ENCODE measurements at places on chromosomes 2 and 18.

- no peak for DNase-seq
These were observed 374.4 kb upstream of the SALL3 start for GRCh38 chr18:78605255-78605654.

GRCh38 chr18:58183226-58183625 lies 139.2 kb downstream of the NEDD4L start:
- no peak for DNase-seq

- DNase-seq: no peak
These were observed 37.8 kb downstream of the VIT start for GRCh38 chr2:36734304-36734703.

- no peak for DNase-seq
These were observed 84.7 kb downstream of the GATA6 start for GRCh38 chr18:22254088-22254487.

DNA sequence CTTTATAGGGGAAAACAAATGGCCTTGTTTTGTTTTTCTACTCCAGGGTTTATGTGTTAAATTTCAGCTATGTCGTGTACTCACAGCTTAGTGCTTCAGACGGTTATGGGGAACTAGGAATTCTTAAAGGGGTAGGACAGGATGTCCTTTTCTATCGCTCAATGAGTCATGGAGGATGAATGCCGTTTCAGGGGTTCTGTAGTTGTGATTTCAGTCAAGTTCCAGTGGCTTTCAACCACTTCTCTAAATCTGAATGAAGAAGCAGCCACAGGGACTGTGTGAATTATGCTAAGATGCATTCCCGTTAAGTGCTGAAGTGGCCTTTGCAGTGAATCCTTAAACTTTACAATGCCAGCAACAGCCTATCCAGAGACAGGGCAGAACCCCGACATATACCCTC lies 1231.7 kb upstream of the ZEB2 start:
- DNase-seq: peak; percentile 78

- no peak for DNase-seq
These were observed 133.6 kb downstream of the FIGN start for GRCh38 chr2:163602196-163602595.

- DNase-seq: peak; percentile 52
These were observed at the start of gene OBSL1 for GRCh38 chr2:219571311-219572236. TSS of gene OBSL1 (minus strand) at chr2:219571539. CDS start at chr2:219571232, 307 bp downstream.

- DNase-seq: no peak
These were observed 38.7 kb downstream of the FANCL start for GRCh38 chr2:58202404-58202803.

GRCh38 chr2:101958061-101958460 lies 33.7 kb upstream of the IL1R2 start:
- DNase-seq: peak; percentile 14

DNA sequence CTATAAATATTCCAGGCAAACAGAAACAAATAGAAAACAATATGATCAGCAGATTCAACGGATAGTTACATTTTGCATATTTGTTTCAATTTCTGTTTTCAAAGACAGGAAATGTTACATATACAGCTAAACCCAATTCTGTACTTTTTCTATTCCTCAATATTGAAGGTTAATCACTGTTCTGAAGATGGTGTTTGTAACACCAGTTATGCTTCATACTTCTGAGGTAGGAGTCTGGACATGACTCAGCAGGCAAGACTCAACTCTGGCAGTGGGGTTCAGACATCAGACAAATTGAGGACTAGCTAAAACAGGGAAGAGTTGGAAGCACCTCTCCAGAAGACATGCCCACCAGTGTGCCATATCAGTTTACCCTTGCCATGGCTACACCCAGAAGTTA lies 16.6 kb downstream of the SERPINB13 start:
- DNase-seq: peak; percentile 67

DNA sequence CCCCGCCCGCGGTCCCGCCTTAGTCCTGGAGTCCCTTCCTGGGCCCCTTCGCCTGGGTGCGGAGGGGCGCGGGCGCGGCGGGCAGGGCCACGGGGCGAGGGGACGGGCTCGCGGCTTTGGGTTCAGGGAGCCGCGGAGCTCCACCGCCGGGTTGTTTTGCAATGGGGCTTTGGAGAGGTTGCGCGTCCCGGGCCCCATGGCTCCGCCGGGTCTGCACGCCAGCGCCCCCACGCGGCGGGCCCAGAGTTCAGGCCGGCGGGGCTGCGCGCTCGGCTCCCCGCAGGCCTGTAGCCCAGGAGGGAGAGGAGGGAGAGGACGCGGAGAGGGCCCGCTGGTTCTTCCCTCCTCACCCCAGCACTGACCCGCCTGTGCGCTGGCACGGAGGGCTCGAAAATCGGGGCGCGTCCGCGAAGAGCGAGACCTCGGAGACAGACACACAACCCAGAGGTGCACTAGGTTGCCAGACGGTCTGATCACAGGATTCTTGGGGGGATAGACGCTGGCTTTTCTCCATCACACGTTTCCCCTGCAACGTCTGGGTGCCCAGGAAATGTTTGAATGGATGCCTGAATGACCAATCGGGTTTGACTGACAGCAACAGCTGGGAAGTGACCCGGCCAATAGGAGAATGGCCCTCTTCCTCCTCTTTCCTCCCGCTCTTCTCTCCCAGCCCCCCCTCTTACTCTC lies 4.9 kb upstream of the SIX2 start:
- DNase-seq: peak; percentile 65

- no peak for DNase-seq
These were observed 235.9 kb downstream of the SUCLG1 start for GRCh38 chr2:84223191-84223590.

- peak; percentile 4 for DNase-seq
These were observed 458 bp downstream of the HYCC2 start for GRCh38 chr2:201070948-201071478.

DNA sequence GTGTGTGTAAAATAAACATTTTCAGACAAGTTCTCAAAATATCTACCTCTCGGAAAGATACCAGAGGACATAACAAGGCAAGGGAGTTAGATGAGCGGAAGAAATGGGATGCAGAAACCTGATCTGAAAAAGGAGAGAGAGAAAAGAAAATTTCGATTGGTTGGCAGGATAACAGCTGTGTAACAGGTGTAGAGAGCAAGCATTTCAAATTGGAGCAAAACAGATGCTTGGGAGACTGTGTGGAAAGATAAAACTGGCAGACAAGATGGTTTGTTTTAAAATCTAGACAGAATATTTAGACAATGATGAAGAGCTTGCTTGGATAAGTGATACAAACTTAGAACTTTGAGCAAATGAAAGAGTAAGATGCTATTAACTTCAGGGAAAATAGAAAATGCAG lies 20.2 kb downstream of the CHST9 start:
- no peak for DNase-seq

DNA sequence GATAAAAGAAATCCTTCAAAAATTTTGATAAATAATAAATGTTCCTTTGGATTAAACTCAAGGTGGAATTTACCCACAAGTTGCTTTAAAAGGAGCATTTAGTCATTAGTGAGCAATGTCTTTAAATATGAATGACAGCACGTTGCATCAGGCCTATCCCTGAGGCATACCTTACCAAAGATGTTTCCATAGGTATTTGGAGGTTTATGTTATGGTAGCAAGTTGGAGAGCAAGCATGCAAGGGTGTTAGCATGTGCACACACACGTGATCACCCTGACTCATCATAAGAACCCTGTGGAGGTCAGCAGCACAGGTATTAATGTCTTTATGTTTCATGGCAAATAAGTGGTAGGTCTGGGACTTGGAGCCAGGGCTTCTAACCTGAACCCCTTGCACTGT lies 159.9 kb downstream of the ACTR3 start:
- no peak for DNase-seq

- DNase-seq: no peak
These were observed 23.7 kb upstream of the ST8SIA3 start for GRCh38 chr18:57328665-57329064.

DNA sequence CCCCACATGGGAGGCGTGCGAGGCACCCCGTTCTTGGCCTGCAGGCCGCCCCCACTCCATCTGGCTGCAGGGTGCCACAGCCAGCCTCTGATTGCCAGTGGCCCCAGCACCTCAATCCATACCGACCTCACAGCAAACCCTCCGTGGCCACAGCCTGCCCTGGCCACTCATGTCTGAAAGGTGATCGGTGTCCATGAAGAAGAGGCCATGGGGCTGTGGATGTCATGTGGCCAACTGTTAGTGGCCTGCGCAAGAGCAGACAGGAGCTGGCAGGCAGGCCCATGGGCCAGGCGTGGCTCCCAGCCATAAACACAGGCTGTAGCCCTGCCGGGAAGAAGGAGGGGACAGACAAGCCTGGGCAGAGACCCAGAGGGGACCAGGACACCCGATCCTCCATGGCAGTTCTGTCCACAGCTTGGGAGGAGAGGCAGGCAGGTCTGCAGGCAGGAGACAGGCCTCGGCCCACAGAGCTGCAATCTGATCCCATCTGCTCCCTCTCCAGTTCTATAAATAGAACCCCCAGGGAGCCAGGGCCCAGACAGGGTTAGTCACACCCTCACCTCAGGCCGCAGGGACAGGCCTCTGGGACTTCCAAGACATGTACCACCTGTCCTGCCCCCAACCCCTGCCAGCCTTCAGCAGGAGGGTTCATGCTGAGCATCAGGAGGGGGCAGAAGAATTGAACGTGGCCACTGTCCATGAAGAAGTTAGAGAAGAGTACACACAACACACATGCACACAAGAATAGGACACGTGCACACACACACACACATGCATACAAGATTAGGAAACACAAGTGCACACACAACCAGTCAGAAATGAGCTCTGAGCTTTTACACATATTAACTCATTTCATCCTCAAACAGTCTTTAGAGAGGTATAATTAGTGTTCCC lies 16.9 kb downstream of the STEAP3 start:
- DNase-seq: peak; percentile 84

DNA sequence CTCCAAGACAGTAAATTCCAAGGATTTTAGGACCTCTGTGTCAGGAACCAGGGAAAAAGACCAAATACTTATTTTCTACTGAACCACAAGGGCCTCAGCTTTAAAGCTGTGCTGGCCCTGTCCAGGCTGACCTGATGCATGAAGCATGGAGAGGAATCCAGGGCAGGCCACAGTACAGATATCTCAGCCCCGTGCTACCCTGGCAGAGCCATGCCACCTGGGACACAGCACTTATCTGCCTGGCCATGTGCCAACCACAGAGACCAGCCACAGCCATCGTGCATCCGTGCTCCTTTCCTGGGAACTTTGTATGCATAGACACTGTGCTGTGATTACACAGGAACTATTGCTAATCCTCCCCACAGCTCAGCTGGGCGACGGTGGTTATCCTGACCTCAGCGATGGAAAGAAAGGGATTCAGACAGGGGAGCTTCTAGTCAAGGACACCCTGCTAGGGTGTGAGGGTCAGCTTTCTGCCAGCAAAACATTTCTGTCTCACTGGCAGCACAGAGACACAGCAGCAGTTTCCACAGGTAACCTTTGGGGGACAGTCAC lies 687.4 kb upstream of the ID2 start:
- no peak for DNase-seq

- no peak for DNase-seq
These were observed 189.4 kb upstream of the LHCGR start for GRCh38 chr2:48944956-48945355.

- peak; percentile 74 for DNase-seq
These were observed 4.6 kb downstream of the NEU2 start for GRCh38 chr2:233037078-233037477.

GRCh38 chr2:110120171-110121051 lies 4.8 kb upstream of the MALL start:
- DNase-seq: no peak

- peak; percentile 86 for DNase-seq
These were observed 1.7 kb upstream of the CTDSP1 start for GRCh38 chr2:218397820-218398436.

- DNase-seq: no peak
These were observed 30.5 kb upstream of the ITGA4 start for GRCh38 chr2:181426672-181427071.

DNA sequence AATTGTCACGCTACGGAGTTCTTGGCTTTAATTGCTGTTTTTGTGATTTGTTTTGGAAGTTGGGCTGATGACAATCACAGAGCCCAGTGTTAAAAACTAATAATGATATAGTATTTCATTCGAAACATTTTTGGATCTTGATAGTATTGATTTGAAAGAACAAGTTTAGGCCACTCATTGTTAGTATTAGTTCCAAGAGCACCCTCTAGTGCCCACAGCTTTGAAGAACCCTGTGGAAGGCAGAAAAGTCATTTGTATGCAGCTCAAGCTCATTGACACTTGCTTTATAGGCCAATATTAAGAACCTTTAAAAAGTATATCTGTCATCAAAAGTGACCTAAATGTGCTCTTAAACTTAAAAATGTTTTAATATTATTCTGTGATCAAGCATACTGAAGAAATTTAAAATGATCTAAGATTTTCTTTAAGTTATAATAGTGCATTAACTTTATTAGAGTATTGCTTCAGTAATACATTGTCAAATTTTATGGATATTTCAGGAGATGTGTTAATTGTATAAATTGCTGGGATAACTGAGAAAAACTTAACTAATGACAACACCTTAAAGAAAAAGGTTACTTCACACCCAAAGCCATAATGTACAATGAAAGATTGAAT lies 191.0 kb downstream of the GRB14 start:
- peak; percentile 64 for DNase-seq

- no peak for DNase-seq
These were observed 23.4 kb upstream of the LYPD6 start for GRCh38 chr2:149307014-149307413.

- DNase-seq: no peak
These were observed 134.9 kb downstream of the LTBP1 start for GRCh38 chr2:33081691-33082090.

DNA sequence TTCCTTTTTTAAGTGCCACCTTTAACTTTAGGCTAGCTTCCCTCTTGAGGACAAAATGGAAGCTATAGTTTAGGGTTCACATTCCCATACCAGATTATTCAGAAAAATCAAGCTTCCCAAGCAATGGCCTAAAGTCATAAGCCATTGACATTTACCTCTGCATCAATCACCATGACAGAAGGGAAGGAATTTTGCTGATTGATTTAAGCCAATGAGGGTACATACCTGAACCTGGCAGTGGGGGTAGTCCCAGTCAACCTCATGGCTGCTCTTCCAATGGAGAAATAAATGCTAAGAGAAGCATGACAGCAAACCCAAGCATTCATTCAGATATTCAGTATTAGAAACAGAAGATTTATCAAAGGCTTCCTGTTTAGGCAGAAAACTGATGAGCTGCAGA lies 128.4 kb upstream of the CREB1 start:
- no peak for DNase-seq

DNA sequence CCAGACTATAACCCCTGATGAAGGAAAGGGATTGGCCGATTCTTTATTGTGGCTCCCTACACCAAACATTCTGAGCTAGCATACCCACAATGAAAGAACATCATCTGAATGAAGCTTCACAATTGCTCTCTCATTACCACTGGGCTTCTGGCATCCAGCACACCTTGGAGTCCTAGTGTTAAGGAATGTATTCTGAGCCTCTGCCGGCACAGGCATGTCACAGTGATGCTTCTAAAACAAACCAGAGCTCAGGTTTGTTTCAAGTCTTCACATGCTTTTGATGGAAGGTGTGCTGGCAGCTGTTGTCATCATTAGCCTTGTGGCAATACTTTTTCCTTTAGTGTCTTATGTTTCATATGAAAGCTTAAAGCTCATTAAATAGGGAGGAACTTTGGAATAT lies 76.3 kb upstream of the RBBP8 start:
- no peak for DNase-seq

- DNase-seq: no peak
These were observed 5.1 kb downstream of the EHD3 start for GRCh38 chr2:31238906-31239592.
